ENCODE measurements at places on chromosomes 7 and 10.

- peak; percentile 28 for DNase-seq
These were observed 39.4 kb upstream of the ATOH7 start for GRCh38 chr10:68271196-68271882.

DNA sequence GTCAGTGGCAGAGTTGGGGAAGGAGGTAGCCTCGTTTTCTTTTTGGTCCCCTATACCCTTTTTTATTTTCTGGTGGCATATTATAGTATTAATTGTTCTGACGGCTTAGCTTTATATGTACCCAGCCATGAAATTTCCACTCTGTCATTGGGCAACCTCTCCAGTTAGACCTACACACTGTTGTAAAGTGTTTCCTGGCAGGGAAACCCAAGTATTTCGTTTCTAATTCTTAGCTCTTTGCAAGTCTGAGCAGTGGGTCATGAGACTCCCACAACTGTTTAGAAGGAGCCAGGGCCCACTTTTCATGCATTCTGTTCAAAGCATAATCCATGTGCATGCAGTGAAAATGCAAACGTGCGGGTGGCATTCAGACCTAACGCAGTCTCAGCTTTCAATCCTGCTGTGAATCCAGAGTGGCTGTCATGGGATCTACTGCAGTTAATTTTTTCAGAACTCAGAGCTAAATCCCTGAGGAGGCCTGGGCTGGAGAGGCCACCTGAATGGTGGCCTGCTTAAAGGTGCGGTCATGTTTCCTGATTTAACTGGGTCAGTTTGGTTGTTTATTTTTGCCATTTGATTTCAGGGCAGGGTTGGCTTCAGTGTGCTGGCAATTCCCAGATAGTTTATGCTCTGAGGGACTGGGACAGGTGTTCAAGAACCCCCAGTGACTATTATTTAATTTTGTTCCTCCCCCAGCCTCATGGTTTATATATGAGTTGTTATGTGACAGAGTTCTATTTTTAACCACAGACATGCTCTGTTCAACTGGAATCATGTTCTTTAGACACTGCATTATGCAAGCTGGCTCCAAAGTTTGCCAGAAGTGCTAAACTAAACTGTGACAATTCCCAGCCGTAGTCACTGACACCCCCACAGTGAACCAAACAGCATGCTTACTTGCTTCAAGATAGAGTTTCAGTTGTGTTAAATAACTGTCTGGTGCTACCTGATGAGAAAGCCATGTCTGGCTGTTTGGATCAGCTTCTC lies 27.4 kb upstream of the SYPL1 start:
- DNase-seq, result peak; percentile 52

GRCh38 chr7:115087437-115087836 lies 165.5 kb downstream of the MDFIC start:
- DNase-seq, result peak; percentile 92

- DNase-seq, result peak; percentile 10
These were observed 17.3 kb downstream of the MLXIPL start for GRCh38 chr7:73606801-73607691.

- DNase-seq, result no peak
These were observed 637.0 kb downstream of the ZNF716 start for GRCh38 chr7:58086871-58087535.

- DNase-seq, result peak; percentile 54
These were observed 1.1 kb downstream of the HNRNPA2B1 start for GRCh38 chr7:26199301-26200037.

GRCh38 chr10:130421909-130422308 lies 285.7 kb downstream of the GLRX3 start:
- no peak for DNase-seq

- no peak for DNase-seq
These were observed 286.3 kb downstream of the TNS3 start for GRCh38 chr7:47295606-47296005.

GRCh38 chr10:110461530-110461929 lies 36.2 kb upstream of the DUSP5 start:
- DNase-seq, result no peak

GRCh38 chr10:34273340-34273739 lies 541.8 kb downstream of the PARD3 start:
- DNase-seq, result no peak

GRCh38 chr10:88886557-88886956 lies 6.5 kb downstream of the STAMBPL1 start:
- DNase-seq, result no peak

GRCh38 chr7:76369018-76369417 lies 10.2 kb upstream of the YWHAG start:
- DNase-seq, result no peak

- peak; percentile 71 for DNase-seq
These were observed 239.5 kb downstream of the KIAA1217 start for GRCh38 chr10:24448351-24448999.

DNA sequence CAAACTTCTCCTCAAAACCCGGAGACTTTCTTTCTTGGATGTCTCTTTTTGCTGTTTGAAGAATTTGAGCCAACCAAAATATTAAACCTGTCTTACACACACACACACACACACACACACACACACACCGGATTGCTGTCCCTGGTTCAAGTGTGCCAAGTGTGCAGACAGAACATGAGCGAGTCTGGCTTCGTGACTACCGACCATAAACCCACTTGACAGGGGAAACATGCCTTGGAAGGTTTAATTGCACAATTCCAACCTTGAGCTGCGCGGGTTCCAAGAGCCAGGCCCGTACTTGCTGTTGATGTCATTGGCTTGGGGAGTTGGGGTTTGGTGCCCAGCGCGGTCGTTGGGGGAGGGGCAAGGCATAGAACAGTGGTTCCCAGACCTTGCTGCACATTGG lies 1.7 kb downstream of the EGFR start:
- DNase-seq, result peak; percentile 60

GRCh38 chr10:71893920-71894319 lies 42.9 kb upstream of the PSAP start:
- no peak for DNase-seq

Measured in IMR-90 (cell line).